ENCODE measurements at places on chromosomes 12 and 14.

DNA sequence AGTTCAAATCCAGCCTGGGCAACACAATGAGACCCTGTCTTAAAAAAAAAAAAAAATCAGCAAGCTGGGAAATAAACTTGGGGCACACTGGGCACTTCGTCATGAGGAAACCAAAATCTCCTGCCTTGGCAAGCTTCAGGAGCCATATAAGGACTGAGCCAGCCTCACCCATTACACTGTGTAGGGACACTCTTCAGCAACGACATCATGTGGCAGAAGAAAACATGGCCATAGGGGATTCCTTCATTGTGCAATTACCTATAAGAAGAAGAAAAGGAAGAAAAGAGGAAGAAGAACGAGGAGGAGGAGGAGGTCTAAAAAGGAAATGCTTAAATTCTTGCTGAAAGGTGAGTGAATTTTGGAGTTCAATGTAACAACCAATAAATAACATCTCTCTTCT is 26.1 kb upstream of the IFNG start:
- no peak for DNase-seq

DNA sequence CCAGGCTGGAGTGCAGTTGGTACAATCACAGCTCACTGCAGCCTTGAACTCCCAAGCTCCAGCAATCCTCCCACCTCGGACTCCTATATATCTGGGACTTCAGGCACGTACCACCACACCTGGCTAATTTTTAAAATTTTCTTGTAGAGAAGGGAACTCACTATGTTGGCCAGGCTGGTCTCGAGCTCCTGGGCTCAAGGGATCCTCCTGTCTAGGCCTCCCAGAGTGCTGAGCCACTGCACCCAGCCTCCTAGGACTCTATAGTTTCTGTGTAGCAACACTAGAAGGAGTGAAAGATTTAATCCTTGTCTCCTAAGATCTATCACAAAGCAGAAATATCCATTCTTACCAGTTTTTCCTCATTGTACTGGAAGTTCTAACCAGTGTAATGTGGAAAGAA is 4.3 kb upstream of the APOF start:
- DNase-seq = no peak

GRCh38 chr12:21800011-21800410 is 25.5 kb upstream of the KCNJ8 start:
- DNase-seq = no peak

- no peak for DNase-seq
These were observed 1.1 kb downstream of the PHLDA1 start for GRCh38 chr12:76030341-76031080.

GRCh38 chr12:84638811-84639368 is 273.7 kb downstream of the SLC6A15 start:
- no peak for DNase-seq

DNA sequence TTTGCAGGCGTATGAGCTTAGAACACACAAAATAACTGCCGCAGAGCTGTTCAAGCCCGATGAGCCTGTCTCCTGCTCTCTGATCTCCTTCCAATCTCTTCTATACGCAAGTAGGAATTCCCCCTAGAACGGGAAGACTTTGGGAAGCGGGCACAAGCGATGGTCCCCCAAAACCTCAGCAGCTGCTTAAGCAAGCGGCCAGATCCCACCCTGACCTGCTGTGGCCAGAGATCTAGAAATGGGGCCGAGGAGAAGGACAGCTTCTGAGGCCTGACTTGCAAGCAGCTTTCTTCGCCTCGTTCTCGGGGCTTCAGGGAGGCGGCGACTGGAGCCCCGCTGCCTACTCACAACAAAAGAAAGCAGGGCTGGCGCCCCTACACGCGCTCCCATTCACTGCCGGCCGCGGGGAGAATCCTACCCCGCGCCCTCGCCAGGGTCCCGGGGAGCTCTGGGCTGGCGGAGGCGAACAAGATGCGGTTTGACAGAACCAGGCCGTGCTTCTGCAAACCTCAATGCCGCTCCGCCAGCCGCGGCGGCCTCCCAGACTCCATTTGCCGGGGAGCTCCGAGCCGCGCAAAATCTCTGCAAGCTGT is 922 bp downstream of the TBX5 start:
- DNase-seq = no peak

DNA sequence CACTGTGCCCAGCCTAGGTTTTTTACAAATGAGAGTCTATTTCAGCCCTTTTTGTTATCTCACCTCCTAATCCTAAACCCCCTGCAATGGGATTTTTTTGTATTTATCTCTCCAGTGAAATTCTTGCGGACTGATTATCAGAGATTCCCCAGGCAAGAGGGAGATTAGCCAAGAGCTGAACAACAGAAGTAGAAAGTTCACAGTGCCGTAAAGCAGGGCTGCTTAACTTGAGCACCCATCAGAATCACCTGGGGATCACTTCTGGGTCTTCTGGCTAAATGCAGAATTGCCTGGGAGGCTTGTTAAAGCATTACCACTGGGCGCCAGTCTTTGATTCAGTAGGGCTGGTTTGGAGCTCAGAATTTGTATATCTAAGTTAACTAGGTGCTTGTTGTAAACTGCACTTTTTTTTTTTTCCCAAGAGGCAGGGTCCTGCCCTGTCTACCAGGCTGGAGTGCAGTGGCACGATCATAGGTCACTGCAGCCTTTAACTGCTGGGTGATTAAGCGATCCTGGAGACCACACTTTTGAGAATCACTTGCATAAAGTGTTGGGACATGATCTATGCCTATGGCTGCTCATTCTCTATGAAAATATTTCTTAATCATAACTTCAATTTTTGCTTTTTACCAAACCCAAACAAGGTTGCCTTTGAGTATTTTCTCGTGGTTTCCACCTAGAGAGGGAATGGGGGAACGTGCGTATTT is 1.1 kb upstream of the DPPA3 start:
- no peak for DNase-seq

- no peak for DNase-seq
These were observed 3.3 kb downstream of the PXN start for GRCh38 chr12:120261951-120262851.

GRCh38 chr14:30500222-30500621 is 58.7 kb upstream of the G2E3 start:
- no peak for DNase-seq

- no peak for DNase-seq
These were observed 130.2 kb upstream of the HMGA2 start for GRCh38 chr12:65694130-65694529.

DNA sequence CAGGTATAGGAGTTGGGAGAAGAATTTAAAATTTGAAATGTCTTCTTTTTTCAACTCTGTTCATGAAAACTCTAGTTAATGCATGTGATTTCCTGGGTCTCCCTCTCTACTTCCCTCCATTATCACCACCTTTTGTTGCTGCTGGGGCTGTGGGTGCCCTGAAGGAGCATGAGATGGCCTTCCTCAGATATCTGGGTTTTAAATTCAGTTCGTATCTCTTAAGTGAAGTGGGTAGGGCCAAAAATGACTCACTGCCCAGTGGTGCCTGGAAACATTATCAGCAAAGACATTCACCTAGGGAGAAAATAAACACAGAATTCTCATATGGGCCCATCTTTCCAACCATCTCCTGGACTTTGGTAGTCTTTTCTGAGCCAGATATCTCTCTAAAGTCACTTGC is 234.9 kb upstream of the PLEKHG7 start:
- no peak for DNase-seq

- DNase-seq = no peak
These were observed 411.4 kb upstream of the SOX5 start for GRCh38 chr12:24360907-24361306.
